ENCODE measurements at places on chromosomes 5 and 9.

- no peak for DNase-seq
Observed at GRCh38 chr5:113813466-113813865, 300.0 kb downstream of the YTHDC2 start.

GRCh38 chr9:77911928-77912327 lies 119.7 kb downstream of the GNAQ start:
- DNase-seq = no peak

DNA sequence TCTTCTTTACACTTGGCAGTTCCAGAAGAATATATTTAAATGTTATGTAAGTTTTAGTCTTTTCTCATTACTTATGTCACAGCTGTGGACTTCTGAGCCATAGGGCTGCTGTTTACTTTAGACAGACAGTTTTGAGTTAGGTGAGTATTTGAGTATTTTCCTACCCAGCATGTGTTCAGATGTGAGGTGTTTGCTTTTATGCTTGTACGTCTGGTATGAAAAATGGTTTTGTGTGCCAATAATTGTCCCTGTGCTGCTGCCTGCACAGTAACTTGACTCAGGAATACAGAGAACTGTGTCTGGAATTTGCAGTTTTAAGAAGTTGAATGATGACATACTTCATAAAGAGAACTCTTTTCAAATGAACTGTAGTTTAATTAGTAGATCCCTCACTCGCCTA lies 20.8 kb downstream of the MEGF10 start:
- DNase-seq = no peak

DNA sequence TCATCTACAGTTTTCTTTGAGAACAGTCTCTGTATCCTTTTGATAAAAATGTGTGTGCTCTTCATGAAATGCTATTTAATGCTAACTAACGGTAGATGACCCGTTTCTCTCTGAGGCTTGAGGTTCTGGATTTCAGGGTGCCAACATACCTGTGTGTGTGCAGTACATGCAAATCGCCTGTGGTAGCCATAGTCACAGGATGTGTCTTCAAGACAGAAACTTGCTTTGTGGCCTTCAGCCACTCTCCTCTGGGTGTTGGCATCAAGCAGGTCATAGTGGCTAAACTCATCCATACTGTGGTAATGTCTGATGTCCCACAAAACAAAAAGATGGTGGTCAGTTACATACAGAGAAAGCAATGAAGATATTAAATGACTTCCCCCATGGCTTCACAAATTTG lies 4.2 kb downstream of the LOX start:
- no peak for DNase-seq

DNA sequence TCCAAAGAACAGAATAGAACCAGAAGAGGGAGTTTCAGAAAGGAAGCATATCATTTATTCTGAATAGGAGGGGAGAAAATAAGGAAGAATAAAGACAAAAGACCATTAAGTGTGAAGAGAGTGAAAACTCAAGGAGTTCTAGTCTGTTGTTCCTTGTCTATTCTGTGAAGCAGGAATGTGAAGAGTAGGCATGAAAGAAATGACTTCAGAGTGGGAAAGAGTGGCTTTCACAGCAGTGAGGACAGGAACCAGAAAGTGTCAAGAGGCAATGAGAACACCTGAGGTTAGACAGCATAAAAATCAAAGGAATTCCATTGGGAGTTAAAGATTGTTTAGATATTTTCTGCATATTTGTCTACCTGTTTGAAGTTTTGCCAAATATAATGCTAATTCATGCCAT lies 768.8 kb upstream of the GRAMD2B start:
- DNase-seq = no peak

Data from NT2/D1 (cell line).